Activated naive CD4-positive, alpha-beta T cell treated with anti-CD3 and anti-CD28 coated beads for 36 hours (primary cell): ENCODE measurements at places on chromosomes 3 and 15. TPM values are rescaled to one million over a fixed set of nuclear protein-coding genes. Genes with fewer than 3 reads are reported as not detected.

- DNase-seq: peak; percentile 63
Observed at GRCh38 chr15:77784361-77785292, 151.9 kb upstream of the LINGO1 start.

ZIC4 gene
- total RNA-seq: not detected

DNA sequence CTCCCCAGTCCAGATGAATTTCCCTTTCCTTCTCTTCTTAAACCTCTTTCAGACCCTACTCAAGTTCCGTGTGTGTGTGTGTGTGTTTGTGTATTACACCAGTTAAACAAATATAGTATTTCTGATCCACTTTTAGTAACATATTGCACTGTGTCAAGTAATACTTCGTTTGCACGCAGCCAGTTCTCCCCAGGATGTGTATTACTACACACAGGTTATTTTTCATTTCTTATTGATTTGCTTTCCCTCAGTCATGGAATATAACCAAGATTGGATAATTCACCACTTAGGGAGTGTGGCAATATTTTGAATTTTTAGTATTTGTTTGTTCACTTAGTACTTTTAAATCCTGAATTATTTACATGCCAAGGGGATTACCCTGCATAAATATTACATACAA is 667.0 kb downstream of the NR2F2 start:
- no peak for DNase-seq

C3orf38 gene
- total RNA-seq: 16.0 TPM

SOX14 gene
- not detected for total RNA-seq

DNA sequence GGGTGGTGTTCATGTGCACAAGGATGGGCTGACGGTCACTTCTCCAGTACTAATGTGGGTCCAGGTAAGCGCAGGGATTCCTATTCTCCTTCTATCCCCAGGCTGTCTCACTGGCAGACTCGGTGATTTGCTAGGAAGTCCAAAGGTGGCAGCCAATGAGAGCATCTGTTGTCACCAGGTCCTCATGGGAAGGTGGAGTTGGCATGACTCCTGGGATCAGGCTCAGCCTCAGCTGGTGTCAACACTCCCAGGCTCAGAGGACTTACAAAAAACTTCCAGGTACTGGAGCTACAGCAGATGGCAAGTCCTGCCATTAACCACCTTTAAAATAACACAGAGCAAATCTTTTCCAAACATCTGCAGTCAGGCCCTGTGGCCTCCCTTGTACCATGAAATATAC is 13.8 kb downstream of the XYLB start:
- no peak for DNase-seq

TRAT1 gene
- 17.7 TPM for total RNA-seq

DNA sequence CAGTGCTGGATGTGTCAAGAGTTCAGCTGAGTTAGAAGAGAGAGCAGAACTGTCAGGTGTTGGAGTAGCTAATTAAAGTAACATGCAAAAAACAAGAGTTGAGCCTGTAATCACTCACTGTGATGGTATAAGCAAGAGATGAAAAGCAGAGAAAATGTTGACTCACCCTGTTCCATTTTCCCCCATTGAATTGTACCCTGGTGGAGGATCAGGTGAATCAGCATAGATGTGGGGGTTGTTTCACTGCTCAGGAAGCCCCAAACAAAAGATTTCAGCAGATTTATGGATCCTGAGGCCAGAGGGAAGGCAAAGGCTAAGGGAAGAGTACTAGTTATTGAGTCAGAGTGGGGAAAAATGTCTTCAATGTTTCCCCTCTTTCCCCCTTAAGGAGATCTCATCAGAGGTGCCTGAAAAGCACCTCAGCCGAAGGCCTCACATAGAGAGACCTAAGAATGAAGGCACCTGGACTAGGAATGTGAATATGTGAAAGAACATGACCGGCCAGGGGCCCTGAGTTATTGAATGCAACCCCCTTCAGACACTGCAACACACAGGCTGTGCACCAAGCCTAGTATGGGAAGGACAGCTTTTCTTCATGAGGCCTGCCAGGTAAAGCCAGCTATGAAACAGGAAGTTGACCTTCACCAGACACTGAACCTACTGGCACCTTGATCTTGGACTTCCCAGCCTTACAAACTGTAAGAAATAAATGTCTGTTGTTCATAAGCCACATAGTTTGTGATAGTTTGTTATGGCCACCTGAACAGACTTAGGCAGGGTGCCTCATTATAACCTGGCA is 90.1 kb downstream of the TMCO5A start:
- DNase-seq: no peak

GRCh38 chr3:64329037-64329436 is 103.8 kb upstream of the PRICKLE2 start:
- DNase-seq: no peak

- no peak for DNase-seq
Observed at GRCh38 chr15:68191555-68191954, 13.6 kb downstream of the CALML4 start.

- DNase-seq: no peak
Observed at GRCh38 chr3:195583831-195584542, at the start of gene APOD. Gene APOD, minus strand, starts transcription at chr3:195583940. Its CDS starts 4,479 bp downstream, at chr3:195579461.

GRCh38 chr15:89978914-89979313 is 22.2 kb upstream of the ZNF710 start:
- DNase-seq: no peak

DNA sequence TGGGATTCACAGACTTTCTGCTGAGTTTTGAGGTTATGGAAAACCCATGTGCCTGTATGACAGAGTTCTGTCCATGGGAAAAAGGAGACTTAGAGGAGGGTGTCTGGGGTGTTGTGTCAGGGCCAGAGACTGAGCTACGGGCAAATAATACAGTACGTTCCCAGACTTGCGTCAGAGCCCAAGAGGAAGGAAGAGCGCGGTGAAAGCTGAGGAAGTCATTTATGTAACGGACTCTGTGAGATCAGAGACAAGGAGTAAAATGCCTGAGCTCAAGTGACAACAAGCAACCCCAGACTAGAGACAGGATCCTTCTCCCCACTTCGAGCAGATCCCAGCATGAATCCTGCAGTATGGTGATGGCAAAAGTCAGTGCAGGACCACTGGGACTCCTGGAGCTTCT is 368.6 kb upstream of the MCTP2 start:
- DNase-seq: no peak

GRCh38 chr3:16386561-16386960 is 121.5 kb downstream of the OXNAD1 start:
- DNase-seq: peak; percentile 20

DNA sequence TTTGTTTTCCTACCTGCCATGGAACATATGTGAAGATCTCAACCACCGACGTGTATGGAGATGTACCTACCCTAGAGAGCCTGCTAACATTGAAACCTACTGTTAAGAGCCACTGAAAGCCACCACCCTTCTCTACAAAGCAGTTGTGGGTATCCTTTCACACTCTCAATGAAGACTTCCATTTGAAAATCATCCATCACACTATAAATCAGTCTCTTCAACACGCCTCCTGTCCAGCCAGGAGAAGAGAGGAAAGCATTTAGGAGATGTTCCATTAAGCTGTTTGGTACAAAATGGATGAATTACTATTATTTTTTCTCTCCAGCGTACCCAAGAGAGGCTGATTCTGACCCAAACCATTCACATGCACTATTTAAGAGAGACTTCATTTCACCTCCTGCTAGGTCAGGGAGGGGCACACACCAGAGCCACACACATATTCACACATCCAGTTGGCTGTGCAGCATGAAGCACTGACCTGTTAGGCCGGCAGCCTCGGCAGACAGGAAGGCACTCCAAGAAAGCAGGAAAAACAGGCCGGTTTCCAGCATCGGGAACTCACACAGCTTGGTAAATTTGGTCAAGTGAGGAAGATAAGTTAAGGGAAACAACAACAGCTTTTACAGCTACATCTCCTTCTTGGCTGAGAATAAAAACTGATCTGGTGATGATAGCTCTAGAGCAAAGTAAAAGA is 274.5 kb downstream of the SLC9A9 start:
- no peak for DNase-seq

DNAH1 gene
- 9.4 TPM for total RNA-seq

GRCh38 chr3:117692416-117692995 is 982.9 kb downstream of the TUSC7 start:
- no peak for DNase-seq

GRCh38 chr3:158463556-158463955 is 107.4 kb upstream of the MLF1 start:
- no peak for DNase-seq

- DNase-seq: no peak
Observed at GRCh38 chr3:33277193-33277882, at the start of gene FBXL2. Gene FBXL2, plus strand, starts transcription at chr3:33277442. Its CDS starts 71 bp downstream, at chr3:33277513.

DNA sequence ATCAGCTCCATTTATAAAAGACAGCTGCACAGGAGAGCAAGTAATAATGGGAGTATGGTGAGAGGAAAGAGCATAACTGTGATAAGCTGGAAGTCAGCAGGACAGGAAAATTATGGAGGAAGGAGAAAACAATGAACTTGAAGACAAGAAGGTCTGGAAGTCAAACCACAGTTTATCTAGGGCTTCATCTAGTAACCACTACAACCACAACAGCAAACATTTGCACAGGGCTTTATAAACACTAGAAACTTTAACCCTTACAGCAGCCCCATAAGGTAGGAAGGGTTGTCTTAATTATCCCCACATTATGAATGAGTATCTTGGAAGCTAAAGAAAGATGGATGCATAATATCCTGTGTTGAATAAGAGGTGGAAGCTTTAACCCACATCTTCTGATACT is 820.8 kb downstream of the IGSF11 start:
- DNase-seq: no peak

ZNF385D gene
- total RNA-seq: not detected

GPR62 gene
- total RNA-seq: not detected

C3orf20 gene
- 0.17 TPM for total RNA-seq

- peak; percentile 61 for DNase-seq
Observed at GRCh38 chr3:157089455-157090221, 70.3 kb downstream of the CCNL1 start.

ADIPOQ gene
- total RNA-seq: not detected

CDHR4 gene
- total RNA-seq: not detected

DNA sequence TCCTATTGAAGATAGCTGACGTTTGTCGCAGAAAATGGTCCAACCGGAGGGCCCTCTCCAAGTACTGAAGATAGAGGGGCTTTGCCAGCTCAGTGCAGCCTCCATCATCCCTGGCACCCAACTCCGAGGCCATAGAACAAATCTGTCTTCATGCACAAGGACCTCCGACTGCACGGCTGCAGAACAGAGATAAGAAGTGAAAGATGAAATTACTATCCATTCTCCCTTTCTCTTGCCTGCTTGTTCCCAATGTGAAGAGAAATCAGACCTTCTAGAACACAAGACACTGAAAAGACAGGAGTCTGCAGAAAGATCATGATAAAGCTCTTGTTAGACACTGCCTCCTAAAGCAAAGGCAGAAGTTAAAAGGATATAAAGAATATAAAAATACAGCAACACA is 19.9 kb downstream of the INO80 start:
- no peak for DNase-seq
